Muscle of back (tissue), 13 donors: ENCODE measurements at places on chromosomes 2 and 18.

GRCh38 chr2:46909771-46910419 is 5.7 kb downstream of the MCFD2 start:
- DNase-seq: no peak

DNA sequence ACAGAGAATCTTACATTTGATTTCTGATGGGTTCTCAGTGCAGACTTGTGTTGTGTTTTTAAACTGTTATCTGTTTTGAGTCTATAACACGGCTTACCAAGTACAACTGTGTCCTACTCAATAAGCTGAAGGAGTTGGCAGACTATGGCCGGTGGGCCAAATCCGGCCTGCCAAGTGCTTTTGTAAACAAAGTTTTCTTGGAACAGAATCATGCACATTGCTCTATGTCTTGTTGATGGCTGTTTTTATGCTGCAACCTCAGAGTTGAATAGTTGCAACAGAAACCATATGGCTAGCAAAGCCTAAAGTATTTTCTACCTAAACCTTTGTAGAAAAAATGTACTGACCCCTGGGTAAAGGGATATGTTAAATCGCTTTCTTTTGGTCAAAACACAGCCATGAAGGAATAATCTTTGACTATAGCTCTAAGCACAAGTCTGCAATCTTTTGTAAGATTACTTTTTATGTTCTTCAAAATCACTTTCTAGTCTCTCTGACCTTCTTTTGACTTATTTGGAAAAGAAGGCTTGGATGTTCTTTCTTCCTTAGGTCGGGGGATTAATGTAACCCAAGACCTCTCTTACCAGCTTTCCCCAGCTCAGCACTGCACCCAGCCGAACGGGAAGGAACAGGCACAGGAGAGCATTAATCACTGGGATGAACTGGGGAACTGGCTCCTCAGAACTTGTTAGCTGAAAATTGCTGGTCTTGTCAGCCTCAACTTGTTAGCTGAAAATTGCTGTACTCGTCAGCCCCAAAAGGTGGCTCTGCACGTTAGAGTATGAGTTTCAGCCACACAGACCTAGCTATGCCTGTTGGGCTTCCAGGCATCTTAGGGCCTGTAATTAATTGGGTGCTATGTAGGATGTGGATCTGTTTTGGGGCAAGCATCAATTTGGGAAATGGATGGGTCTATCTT is 75.4 kb downstream of the CD8B2 start:
- DNase-seq: peak; percentile 33

GRCh38 chr18:35756506-35757117 is 175.1 kb downstream of the GALNT1 start:
- DNase-seq: peak; percentile 29

DNA sequence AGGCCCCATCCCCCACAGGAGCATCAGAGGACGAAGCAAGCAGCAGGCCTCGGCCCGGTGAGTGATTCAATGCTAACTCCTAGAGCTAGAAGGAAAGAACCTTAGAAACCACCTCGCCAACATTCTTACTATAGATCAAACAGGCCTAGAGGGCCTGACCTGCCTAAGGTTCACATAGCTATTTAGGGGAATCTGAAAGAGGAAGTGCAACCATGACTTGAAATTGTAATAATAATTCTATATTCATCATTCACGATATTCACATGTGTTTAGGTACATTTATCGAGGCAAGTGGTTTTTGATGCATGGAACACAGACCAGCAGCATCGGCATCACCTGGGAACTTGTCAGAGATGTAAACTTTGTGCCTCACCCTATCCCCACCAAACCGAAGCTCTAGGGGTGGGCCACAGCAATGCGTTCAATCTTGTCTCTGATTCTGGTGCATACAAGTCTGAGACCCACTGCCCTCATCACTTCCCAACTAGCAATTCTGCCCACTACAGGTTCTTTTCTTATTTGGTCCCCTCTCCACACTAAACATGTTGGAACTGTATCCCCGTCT is 78.0 kb upstream of the DNMT3A start:
- no peak for DNase-seq

- DNase-seq: no peak
Measured at GRCh38 chr18:21433436-21433835, 167.1 kb downstream of the ESCO1 start.

DNA sequence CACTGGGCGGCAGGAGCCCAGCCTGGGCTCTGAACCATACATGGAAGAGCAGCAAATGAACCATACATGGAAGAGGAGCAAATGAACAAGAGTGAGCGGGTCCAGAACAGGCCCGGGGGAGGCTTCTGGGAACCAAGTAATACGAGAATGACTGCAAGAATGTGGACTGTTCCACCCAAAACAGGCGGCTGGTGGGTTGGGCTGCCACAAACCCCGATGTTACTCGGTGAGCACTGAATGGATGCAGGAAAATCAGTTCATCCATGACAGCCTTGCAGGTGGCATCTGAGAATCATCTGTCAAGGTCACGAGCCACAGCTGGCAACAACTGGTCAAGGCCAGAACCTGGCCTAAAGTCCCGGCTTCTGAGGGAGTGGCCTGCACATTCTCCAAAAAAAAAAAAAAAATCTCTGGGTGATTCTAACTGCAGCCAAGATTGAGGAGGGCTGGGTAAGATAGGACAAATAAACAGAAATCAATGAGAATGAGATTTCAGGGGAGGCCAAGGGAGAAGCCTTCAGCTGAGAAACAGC is 106.1 kb downstream of the ZNF516 start:
- no peak for DNase-seq

- DNase-seq: no peak
Measured at GRCh38 chr18:66616523-66616983, 12.7 kb upstream of the CDH19 start.

- no peak for DNase-seq
Measured at GRCh38 chr2:9981655-9982054, 30.2 kb downstream of the GRHL1 start.

DNA sequence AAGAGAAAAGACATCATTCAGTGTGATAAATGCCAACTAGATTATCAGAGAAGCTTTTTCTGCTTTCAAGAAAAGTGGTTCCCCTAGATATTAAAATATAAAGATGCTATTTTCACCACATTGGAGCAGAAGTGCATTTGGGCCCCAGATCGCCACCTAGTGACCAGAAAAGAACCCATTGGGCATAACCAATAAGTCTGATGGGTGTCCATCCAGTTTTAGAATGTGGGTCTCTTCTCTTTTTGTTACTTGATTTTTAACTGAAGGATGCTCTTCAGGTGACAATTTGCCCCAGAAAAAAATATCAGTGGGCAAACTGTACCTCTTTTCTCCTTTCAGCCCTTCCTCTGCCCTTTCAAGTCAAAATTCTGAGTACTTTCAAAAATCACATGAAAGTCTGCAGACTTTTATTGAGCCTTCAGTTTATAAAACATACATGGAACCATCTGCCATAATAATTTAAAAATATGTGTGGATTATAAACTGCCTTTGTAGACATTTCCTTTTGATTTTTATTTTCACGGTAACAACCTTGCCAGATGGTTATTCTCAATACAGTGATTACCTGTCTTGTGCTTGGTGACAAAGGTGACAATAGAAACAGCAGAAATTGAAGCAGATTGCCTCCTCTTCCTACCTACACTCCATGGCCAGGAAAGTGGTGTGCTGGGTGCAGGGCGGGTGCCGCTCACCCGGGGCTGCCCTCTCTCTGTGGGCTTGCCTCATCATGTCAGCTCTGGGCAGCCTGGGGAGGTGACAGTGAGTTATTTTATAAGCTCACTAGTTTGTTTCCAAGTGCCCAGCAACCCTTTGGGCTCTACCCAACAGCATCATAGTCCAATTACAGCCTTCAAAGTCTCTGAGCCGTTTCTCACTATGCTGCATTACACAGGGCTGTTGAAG is 124.5 kb downstream of the DCDC2C start:
- no peak for DNase-seq

DNA sequence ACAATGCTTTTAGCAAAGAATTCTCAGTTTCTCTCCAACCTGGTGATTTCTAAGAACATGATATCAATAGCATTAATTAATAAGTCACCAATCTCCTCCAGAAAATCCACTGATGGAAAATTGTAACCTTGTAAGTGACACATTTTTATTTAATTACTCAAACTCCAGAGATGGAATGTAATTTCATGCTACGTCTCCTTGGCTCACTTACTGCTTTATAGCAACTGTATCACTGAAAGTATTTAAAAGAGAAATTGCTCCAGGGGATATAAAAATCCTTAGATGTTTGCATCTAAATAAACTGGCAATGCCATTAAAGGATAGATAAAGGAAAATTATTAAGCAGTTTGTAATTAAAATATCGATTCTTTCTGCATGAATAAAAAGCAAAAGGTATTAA is 325.4 kb downstream of the TSN start:
- DNase-seq: no peak

DNA sequence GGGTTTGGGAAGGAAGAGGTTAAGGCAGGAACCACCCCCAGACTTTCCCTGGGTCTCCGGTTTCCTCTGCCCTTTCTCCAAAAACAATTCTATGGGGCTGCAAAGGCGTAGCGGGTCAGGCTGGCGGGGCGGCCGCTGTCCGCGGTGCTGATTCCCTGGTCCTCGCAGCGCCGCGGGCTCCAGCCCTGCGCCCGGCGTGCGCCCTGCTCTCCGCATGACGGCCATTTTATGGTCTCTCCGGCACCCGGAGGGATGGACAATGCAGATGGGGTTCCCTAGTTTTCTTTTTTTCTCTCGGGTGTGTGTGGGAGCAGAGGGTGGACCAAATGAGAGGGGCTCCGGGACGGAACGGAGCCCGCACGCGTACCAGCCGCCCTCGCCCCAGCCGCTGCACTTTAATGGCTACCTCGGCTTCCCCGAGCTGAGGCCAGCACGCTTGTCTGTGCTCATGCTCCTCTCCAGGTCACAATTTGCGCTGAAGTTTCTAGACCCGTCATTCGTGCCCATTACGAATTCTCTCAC is 1.6 kb downstream of the ST8SIA3 start:
- peak; percentile 73 for DNase-seq

GRCh38 chr2:201847481-201847880 is 41.1 kb downstream of the CDK15 start:
- no peak for DNase-seq

DNA sequence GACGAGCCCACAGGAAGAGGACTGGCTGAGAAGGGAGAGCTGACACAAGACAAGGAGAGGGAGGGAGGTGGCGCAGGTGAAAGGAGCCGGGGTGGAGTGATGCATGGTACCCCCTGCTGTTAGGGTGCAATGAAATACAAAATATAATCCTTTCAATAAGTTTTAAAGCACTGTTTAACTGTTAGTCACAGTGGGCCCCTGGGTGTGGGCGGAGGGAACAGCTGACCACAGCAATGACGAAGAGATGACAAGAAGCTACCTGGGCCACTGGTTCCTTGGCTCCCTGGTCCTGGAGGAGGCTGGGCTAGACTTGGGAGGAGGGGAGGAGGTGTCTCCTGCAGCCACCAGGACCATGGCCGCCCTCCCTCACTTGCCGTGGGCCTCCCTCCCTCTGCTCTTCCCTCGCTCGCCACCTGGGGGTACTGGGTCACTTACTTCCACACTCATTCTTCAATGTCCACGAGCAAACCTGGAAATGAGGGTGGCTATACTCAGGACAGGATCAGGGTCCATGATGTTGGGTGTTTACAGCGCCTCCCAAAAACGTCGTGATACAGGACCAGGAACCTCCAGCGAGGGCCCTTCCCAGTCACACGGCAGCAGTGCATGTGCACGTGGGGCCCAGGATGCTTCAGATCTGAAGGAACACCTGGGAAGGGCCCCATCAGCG is 196.1 kb downstream of the ANKRD30B start:
- DNase-seq: no peak

DNA sequence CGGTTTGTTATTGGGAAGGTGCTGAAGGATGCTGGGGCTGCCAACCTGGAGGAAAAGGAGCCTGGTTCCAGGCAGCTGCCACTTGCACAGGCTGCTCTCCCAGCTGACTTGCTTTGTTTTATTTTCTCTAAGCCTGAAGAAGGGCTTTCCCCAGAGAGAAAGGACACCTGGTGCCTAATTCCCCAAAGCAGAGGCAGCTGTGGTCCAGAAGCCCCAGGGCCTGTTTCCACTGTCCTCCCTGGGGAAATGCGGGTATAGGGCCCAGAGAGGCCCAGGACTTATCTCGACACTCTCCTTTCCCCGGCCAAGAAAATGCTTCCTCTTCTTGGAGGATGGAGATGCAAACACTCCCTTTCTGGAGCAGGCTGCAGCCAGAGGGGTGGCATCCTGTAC is 30.1 kb downstream of the INO80C start:
- DNase-seq: no peak

GRCh38 chr2:45207101-45207500 is 197.8 kb upstream of the SIX2 start:
- DNase-seq: no peak

- DNase-seq: no peak
Measured at GRCh38 chr2:23734416-23734815, 192.5 kb downstream of the ATAD2B start.

DNA sequence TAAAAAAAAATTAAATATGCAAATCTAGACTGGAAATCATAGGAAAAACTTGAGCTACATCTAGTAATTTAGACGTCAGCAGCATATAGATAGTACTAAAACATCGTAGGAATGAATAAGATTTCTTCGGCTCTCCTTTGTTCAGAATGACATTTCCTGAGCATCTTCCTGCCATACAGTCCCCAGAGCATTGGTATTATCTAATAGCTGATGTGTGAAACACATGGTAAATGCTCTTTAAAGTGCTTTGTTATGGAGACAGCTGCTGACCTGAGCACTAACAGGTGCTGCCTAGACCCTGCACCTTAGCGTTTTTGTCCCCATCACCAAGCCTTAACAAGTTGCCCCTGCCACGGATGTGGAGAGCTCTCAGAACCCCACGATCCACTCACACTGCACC is 692.3 kb upstream of the PIK3C3 start:
- DNase-seq: no peak

DNA sequence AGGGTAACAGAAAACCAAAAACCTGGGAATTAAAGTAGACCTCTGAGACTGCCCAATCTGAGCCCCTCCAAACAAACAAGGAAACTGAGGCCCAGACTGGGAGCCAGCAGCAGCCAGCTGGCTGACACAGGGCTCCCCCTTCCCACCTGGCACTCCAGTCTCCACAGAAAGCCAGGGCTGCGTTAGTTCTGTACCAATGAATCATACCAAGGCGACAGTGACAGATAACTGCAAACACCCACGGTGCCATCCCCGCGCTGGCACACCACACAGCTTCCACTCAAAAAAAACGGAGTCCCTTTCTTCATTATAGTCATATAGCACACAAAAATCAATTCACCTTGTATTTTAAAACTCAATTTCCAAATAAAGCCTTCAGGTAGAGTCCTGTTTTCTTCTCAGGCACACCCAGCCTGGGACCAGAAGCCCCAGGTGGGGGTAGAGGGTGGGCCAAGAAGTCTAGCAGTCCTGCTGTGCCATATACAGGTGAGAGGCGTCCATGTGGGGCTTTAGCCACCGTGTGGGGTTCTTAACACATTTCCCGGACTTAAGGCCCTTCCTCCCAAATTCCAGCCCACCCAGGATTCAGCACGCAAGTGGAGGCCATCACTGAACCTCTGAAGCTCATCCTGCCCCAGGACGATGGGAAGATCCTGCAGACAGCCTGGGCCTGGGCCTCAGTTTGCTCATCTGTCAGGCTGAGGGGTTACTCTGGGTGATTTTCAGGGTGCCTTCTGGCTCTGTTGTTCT is 1.2 kb downstream of the PER2 start:
- no peak for DNase-seq

GRCh38 chr18:41938445-41938844 is 16.6 kb upstream of the PIK3C3 start:
- peak; percentile 84 for DNase-seq
